ENCODE measurements at places on chromosomes 12 and 14.

DNA sequence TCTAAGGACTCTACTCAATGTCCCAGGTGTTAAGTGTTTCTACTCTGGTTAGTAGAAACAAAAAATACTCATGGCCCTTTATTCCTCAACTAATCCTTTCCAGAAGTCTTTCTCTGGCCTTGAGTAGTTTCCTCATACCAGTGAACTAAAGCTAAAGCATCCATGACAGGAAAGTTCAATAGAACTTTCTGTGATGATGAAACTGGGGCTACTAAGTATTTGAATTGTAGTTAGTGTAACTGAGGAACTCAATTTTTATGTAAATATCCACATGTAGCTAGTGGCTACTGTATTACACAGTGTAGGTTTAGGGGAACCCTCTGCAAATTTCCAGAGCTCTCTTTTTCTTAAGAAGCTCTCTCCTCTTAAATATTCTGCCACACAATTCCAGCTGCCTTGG, 63.7 kb downstream of the R3HDM2 start:
- no peak for DNase-seq

GRCh38 chr12:117518594-117519270, 157.3 kb upstream of the NOS1 start:
- no peak for DNase-seq

- peak; percentile 52 for DNase-seq
Measured at GRCh38 chr12:122790393-122791075, 16.2 kb downstream of the CCDC62 start.

DNA sequence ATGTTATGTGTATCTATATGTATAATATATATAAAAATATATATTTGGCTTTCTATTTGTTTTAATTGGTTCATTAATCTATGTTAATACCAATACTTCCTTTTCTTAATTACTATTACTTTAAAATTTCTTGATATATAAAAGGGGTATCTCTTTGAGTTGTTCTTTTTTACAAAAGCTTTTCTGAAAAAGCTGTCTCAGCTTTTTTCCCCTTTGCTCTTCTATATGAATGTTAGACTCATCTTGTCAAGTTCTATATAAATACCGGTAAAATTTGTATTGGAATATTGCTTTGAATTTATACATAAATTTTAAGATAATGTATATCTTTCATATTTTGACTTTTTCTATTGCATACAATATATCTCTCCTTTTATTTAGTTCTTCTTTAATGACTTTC, 139.8 kb upstream of the FOXG1 start:
- DNase-seq = no peak

GRCh38 chr14:51071857-51072256, 23.0 kb downstream of the TRIM9 start:
- DNase-seq = no peak

DNA sequence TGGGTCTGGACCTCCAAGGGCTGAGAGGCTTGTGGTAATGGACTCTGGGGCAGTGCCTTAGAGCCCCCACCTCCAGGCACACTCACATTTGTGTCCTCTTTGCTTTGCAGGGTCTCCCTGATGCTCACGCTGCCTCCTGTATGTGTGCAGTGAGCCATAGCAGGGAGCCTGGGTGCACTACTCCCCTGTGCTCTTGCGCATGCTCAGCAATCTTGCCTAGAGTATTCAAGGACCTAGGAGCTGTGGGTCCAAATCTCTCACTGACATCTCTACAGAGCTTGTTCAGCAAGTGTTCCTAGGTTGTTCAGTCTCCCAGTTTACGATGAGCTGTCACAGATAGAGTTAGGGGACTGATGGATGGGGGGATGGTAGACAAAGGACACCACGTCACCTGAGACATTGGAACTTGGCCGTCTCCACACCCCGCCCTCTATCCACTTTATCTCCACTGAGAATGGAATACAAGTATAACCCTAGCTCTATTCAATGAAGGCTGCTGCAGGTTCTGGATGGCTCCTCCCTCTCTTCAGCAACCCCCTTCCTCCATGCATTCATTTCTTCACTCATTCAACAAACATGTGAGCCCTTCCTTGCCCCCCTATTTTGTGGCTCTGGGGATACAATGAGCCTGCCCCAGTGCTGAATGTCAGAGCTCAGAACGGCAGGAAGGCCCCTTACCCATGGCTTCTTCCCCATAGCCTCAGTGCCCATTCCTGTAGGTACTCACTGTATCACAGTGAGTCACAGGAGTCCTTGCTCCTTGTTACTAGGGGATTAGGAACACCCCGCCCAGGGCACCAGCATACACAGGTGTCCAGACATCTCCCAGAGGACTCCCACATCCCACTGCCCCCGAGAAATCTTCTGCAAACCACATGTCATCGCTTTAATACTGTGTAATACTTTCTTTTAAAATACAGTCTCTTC, 31.2 kb downstream of the FIGNL2 start:
- no peak for DNase-seq

GRCh38 chr12:15278816-15279658, 43.3 kb upstream of the PTPRO start:
- DNase-seq = peak; percentile 67

- DNase-seq = peak; percentile 73
Measured at GRCh38 chr12:111788178-111788654, 21.5 kb downstream of the ALDH2 start.

GRCh38 chr12:22856178-22856577, 231.2 kb downstream of the ETNK1 start:
- DNase-seq = peak; percentile 36

DNA sequence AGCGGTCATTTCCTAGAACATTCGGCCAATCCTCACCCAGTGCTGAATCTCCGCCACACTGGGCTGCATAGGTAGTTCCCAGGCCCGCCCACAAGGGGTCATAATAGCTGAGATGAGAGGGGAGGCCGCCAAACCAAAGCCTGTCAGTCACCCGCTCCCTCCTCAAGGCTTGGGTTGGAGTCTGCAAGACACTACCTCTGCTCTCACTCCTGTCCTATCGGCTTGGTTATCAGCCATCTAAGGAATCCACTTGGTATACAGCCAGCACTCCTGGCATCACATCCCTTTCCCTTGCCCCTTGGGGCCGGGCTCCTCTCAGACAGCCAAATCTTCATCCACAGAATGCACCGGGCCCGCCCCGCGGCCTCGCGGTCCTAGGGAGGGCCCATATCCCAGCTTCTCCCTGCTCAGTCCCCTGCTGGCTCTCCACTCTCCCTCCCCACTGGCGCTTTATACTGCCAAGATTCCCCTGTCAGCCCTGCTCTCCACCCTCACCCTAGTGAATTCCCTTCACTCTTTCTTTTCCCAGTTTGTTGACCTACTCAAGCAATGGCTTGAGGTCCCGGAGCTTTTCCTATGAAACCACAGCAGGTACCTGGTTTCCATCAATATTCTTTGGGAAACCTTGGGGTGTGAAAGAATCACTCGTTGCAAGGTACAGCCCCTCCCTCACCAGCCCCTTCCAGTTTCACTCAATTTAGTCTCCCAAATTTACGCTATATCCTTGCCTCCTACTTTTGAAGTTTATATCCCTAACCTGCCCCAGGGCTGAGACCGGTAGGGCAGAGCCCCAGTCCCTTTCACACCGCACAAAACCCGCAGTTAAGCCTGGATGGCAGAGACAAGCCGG, 1.4 kb downstream of the IFFO1 start:
- DNase-seq = peak; percentile 77

DNA sequence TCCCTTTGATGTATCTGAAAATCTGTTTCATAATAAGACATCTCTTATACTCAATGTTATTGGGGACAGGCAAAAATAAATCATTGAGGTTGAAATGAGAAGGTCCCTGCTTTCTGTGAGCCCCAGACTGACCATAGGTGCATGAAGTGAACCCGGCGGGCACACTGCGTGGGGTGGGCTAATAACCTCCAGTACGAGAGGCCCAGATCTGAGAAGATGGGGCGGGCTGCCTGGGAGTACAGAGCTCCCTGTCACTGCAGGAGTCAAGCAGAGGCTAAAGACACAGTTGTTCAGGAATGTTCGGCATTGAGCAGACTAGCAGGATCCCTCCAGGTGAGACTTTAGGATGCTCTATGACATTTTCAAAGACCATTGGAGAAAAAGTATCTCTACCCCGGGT, 244.6 kb downstream of the CHST11 start:
- no peak for DNase-seq

- DNase-seq = peak; percentile 49
Measured at GRCh38 chr12:117188961-117189724, 1.1 kb downstream of the FBXO21 start.

- peak; percentile 62 for DNase-seq
Measured at GRCh38 chr12:65495233-65495632, 216.8 kb downstream of the MSRB3 start.

GRCh38 chr12:124687917-124688316, 120.5 kb upstream of the NCOR2 start:
- DNase-seq = peak; percentile 24

DNA sequence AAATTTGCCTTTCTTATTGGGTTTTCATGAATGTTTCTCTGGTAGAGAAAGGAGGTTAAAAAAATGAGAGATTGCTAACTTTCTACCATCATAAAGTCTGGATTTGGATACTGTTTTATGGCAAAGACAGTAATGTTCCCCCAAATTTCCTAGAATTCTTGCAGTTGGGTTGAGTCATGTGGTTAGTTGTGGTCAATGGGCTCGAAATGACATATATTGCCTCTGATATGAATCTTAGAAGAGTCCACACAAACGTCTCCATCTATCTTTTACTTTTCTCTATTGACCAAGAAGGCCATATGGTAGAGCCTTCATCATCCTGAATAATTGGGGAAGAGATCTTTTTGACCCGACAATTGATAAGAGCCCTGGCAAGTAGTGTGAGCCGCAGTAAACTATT, 119.5 kb upstream of the PMCH start:
- DNase-seq = no peak

Measured in GM03348 (cell line).